ENCODE measurements at places on chromosomes 3 and 15.

DNA sequence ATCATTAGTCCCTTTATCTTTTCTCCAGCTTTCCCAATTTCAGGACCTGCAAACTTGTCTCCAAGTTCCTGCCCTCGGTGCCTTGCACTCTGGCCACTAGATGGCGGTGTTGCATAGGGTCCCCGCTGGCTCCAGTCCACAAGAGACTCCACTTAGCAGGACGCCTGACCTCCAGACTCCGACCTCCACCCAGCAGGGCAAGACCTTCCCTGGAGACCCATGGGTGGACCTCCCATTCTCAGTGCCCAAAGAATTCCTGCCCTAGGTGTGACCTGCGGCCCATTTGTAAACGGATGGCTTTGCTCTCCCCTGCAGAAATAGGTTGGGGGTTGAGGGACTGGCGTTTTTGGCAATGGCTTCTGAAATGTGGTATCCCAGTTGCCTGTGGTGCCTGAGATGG, 82.6 kb downstream of the LSM3 start:
- DNase-seq = peak; percentile 74

DNA sequence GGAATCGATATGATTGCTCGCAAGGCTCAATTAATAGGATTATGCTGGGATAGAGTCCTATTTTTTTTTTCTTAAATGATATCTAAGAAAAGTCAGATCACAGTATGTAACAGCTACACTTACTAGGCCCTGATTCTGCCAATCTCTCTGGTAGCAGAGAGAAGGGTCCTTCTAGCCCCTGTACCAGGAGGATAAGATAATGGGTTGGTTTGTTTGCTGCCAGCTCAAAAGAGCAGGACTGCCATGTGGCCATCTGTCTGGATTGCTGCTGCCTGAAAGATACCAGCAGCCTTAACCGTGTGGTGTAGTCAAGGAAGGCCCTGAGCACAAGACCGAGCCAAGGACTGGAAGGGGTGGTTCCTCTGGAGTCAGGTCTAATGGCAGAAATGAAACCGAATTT, 236.4 kb downstream of the KLF13 start:
- DNase-seq = no peak

DNA sequence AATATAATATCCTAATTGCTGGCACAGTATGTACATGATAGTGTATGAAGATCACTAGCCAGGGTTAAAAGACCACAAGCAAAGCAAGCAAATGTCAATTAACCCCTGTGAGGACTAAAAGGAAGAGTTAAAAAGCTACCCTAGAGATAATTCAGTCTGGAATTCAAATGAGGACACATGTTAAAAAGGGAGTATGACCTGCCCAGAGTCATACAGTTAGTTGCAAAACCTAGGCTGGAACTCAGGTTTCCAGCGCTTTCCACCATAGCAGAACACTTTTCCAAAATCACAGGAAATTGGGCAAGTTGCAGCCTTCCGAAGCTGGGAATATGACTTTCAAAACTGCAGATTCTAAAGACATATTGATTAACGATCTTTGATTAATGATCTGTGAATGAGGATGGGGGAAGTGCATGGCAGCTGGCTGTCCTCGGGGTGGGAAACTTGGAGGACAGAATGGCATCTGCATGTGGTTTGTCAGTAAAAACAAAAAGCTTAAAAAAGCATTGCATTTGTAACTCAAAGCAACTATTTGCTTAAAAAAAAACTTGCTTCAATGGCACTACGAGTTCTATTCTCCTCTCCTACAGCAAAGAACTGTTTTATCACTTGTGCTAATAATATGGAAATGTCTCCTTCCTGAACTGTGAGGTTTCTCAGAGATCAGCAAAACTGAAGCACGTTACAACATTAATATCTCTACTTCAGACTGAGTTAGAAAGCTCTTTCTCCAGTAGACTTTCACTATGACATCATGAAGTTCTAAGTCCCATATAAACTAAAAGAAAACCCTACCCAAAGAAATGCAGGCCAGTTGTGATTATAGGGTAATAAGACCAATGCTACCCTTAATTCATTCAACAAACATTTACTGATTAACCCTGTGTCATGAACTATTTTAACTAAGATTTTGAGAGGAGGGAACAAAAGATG, 46.2 kb downstream of the IGSF11 start:
- DNase-seq = no peak

DNA sequence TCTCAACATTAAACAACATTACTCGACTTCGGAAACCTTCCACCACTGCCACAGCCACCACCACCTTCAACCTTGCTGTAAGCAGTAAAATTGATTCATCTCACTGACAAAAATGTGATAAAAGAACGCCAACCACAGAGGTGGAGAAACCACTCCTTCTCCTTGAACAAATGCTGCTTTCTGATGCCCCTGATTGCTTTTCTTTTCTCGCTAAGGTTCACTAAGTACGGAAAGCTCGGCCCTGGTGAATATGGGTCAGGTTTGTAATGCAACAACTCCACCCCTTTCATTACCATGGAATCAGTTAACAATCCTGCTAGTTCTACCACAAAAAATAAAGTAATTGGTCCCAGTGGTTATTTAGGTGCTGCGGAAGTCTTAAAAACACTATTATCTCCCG, 44.9 kb downstream of the MEIS2 start:
- no peak for DNase-seq

- no peak for DNase-seq
These were observed 201.8 kb downstream of the CACNA2D3 start for GRCh38 chr3:54324103-54324502.

DNA sequence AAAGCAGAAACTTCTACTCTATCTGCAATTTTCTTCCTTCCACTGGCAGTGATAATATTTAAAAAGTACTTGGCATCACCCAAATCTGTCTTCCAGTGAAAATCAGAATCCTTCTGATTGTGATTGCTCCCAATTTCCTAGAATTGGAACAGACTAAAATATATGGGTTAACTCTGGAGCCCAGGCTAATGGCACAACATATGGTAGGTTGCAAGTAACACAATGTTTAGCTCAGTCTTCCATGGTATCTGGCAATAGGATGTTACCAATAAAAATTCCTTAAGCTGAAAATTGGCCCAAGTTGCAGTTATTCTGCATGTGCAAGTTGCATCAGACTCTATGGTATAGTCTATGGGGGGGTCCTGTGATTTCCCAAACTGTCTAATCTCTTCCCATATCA, 273.5 kb upstream of the ADAMTS9 start:
- DNase-seq = no peak

DNA sequence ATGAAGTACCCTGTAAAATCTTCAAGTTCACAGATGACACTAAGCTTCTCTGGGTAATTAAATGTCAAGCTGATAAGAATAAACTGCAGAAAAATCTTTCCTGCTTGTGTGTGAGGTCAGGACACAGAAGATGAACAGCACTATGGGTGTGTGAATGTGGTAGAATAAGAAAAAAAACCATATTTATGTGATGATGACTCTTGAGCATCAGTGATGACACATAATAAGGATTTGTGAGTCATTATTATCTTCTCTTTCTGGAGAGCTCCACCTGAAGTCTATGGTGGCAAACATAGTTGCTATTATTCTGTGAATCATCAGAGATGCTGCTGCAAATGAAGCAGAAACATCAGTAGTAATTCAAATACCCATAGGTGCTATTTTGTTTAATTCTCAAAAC, 422.4 kb downstream of the DIPK2A start:
- DNase-seq = no peak

DNA sequence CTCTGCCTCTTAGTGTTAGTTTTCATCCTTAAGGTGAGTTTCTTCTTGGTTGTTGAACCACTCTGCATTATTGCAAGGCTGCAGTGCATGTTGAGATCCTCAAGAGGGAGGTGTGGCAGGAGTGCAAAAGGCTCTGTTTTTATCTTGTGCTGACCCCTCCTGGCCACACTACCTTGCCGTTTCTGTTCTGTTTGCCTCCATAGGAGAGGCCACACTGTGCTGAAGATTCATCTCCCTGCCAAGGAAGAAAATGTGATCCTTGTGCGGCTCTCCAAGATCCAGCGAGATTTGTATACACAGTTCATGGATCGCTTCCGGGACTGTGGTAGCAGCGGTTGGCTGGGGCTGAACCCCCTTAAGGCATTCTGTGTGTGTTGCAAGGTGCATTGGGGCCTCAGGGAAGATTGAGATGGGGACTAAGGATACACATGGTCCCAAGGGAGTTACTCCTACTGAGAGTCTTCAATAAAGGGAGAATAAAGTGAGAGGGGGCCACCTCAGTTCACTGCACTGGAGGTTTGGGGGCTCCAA, 33.0 kb upstream of the TEX264 start:
- peak; percentile 33 for DNase-seq

- DNase-seq = no peak
These were observed 35.2 kb downstream of the ETV5 start for GRCh38 chr3:186073641-186074040.

DNA sequence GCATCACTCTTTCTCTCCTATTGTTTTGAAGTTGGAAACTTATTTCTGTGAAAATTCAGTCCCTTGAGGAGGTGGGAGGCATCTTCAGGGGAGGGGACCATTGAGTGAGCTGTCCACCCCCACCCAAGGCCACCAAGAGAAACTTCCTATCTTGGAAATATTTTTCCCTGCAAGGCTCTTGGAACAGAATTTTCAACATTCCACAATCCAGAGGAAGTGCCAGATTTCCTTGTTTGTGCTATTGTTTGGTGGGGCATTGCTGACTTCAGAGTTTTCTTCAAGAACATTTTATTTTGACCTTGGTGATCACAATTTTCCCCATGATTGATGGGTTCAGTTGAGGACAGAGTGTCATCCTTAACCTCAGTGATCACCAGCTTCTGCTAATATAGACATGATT, 12.0 kb downstream of the DNASE1L3 start:
- no peak for DNase-seq

- no peak for DNase-seq
These were observed 1428.2 kb upstream of the GBE1 start for GRCh38 chr3:83189634-83190033.

DNA sequence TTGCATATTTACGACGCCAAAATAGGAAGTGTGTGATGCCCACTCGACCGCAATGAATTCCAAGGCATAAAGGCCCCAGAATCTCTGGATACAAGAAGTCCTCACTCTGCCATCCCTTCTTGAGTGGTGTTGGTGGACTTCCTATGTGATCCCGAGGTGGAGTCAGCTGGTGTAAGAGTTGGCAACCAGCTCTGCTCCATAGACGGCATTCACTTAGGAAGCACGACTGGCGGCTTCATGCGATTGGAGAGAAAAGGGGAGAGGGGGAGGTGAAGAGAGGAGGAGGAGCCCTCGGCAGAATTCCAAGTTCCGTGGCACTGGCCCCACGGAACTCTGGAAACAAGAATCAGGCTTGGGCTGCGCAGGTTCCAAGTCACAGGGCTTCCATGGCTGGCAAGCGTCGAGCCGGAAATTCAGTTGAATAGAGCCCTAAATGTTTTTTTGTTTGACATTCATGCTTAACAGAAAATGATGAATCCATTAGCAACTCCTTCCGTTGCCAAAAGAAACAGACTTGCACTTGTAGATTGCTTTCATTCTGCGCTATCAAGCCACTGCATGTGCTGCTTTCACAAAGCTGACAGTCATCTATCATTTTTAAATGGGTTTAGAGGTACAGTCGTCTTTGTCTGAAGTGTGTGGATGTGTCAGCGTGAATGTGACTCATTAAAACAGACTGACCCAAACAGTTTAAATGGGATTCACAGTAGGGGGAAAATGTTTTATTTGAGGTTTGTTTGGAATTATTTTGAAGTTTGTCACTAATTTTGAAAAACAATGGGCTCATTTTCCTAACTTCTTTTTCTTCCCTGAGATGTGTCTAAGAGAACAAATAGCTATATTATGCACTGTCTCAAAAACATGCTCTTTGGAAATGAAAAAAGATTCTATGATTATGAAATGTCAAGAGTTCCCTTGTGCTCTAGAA, 428.3 kb upstream of the ATP11B start:
- no peak for DNase-seq

DNA sequence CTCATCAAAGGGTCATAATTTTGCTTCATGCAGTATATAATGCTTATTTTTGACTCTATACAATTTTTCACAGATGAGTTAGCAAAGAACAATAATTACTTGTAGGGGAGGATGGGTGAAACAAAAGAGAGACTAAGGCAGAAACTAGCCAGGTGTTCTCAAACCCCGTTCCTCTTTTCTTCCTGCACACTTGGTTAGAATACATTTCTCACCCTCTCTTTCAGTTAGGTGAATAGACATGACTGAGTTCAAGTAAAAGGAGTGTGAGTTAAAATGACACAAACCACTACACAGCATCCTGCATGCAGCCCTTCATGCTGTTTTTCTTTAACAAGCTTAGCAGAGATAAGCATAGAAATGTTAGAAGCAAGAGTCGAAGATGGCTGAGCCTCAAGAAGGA, 922.2 kb downstream of the TBL1XR1 start:
- no peak for DNase-seq

DNA sequence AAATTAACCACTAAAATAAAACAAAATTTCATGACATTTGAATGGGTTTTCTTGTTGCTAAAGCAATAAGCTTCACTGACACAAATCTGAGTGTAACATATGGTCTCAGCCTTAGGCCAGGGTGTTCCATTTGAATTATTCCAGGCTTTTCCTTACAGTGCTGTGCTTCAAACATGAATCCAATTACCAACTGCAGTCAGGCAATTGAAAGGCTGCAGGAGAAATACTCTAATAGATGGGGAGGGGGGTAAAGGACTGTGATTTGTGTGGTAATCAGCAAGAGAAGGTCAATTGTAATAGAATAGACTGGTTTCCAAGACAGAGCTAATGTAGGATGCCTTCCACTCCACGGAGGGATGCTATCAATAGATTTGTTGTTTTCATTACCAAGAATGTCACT, 466.7 kb downstream of the C3orf38 start:
- no peak for DNase-seq

DNA sequence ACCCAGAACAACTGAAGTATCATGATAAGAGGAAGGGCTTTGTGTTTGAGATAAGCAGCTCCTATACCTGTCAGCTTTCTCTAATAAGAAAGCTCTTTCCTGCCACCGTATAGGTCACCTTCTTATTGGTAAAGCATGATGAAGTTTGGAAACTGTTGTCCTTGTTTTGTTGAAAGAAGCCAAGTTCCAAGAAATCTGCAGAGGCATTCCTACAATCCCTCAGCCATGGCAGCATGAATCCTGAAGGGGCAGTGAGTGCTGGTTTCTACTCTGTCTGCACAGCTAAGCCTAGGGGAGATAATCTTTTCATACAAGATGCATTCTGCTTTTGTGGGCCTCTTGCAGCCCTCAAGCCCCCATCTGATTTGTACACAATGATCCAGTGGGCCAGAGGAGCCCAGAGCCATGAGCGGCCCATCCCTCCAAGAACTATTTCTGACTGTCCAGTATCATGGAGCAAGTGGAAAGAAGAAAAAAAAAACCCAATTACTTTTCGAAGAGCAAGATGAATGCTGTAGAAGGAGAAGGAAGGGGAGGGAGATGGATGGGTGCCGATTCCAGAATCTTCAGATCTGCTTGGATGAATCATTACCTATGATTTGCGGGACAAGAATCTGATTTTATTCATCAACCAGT, 1.9 kb upstream of the THBS1 start:
- no peak for DNase-seq

DNA sequence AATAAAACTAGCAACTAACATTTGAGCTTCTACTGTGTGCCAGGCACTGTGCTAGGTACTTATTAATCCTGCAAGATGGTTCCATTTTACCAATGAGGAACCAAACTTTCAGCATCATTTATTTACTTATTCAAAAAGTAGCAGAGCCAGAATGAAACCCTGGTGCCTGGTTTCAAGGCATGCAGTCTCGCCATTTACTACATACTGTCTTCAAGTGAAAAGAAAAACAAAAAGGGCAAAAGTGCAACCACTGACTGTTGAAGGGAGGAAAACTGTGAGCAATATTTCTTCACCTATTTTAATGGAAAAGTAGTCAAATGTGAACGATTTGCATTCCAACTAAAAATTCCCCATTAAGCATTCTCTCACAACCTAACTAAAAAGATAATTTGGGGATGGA, 8.7 kb downstream of the DCUN1D1 start:
- no peak for DNase-seq

- peak; percentile 99 for DNase-seq
These were observed at the start of gene PKM for GRCh38 chr15:72231066-72231832. Gene PKM (minus strand): TSS chr15:72231190. CDS start chr15:72219097, 12,093 bp downstream.
